ENCODE measurements at places on chromosomes 13 and 19. TPM values are rescaled to one million over a fixed set of nuclear protein-coding genes. Genes with fewer than 3 reads are reported as not detected.

DNA sequence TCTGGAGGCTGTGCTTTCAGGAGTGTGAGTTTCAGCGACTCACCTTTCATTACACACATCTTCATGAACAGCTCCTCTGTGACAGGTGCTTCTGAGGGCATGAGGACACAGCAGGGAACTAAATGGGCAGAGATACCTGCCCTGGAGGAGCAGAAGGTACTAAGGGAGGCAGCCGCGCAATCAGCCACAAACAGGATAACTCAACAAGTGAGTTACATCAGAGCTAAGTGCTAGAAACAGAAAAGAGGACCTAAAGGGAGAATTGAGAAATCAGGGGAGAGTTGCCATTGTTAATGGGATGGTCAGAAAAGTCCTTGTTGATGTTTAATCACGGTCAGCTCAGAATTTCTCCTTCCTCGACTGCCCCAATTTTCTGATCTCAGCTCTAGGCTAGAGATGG, 42.5 kb downstream of the SYDE1 start:
- no peak for DNase-seq

Gene SBK3
- 0.20 TPM for total RNA-seq

Gene PSG2
- total RNA-seq = not detected

- no peak for DNase-seq
Observed at GRCh38 chr13:51329606-51330005, 9.9 kb upstream of the SERPINE3 start.

Gene TEAD2
- 18.0 TPM for total RNA-seq

- no peak for DNase-seq
Observed at GRCh38 chr13:30026909-30027308, 176.5 kb upstream of the UBL3 start.

- no peak for DNase-seq
Observed at GRCh38 chr19:47236072-47236675, 5.2 kb upstream of the BBC3 start.

- no peak for DNase-seq
Observed at GRCh38 chr13:101527130-101527529, 74.7 kb downstream of the ITGBL1 start.

DNA sequence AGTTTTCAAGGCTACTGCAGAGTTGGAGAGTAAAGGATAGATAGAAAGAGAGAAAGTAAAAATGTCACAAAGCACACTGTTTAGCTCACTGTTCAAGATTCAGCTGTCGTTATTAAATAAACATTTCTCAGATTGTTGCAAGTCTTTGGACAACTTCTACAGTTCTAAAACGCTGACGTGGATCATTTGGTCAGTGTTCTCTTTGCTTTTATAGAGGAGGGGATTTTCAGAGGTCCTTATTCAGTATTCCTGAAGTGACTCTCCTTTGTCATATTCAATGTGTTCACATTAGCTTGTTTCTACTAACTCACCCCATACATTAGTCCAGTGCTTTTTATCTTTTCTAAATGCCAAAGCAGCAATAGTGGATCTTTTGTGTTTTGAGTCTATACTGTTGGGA, 154.7 kb upstream of the ARGLU1 start:
- no peak for DNase-seq

Gene TPTE2
- total RNA-seq = not detected

Gene PLIN5
- total RNA-seq = 13.6 TPM

Gene ZNF135
- total RNA-seq = 11.1 TPM

- DNase-seq = no peak
Observed at GRCh38 chr19:53183146-53183764, 9.9 kb downstream of the ZNF665 start.

- peak; percentile 54 for DNase-seq
Observed at GRCh38 chr19:47542030-47542475, 27.2 kb upstream of the NAPA start.

- DNase-seq = peak; percentile 36
Observed at GRCh38 chr19:43438291-43439031, 23.8 kb downstream of the TEX101 start.

GRCh38 chr19:4456476-4456842, 1.1 kb downstream of the UBXN6 start:
- DNase-seq = no peak

Gene CYP4F2
- 66.6 TPM for total RNA-seq

DNA sequence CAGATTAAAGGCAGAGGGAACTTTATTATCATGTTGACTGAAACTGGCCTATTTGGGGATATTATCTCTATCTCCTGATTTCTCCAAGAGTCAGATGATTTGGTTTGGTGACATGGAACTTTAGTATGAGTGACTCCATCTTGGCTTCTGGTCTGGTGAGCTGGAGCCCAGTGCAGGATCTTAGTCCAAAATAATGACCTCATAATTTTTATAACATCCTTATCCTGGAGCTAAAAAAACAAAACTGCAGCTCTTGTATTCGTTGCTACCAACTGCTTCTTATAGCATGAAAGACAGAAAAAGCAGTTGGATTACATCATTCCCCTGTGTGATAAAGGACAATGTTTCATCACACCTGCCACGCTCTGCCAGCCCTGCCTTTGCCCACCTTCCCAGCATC, 39.3 kb upstream of the RNF17 start:
- DNase-seq = no peak

- no peak for DNase-seq
Observed at GRCh38 chr19:34017024-34017423, 155.3 kb upstream of the LSM14A start.

DNA sequence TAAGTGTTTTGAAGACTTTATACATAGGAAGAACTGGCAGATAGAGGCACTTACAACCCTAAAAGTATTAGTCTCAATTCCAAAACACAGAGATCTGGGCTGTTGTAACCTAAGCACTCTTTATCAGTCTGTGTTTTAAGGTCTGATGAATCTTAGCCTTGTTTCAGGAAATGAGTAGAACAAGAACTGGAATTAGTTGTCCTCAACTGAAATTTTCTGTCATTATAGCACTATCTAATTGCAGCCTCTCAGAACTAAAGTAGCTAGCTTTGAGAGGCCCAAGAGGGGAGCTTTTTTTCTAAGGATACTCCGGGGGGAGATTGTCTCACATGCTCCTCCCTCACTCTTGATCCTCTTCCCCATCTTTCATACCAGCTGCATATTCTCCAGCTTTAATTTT, 13.1 kb downstream of the HNRNPM start:
- no peak for DNase-seq

Gene ADGRL1
- total RNA-seq = 33.2 TPM

DNA sequence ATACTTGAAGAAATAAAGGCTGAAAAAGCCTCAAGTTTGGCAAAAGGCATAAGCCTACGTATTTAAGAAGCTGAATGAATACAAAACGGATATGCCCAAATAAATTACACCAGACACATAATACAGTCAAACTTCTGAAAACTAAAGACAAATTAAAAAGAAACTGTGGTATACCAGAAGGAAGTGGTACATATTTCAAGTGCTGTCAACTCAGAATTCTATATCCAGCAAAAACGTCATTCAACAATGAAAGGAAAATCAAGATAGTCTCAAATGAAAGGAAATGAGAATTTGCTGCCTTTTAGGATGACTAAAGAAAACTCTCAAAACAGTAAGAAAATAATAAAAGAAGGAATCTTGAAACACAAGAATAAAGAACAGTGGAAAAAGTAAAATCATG, 69.5 kb downstream of the POLR1D start:
- no peak for DNase-seq

DNA sequence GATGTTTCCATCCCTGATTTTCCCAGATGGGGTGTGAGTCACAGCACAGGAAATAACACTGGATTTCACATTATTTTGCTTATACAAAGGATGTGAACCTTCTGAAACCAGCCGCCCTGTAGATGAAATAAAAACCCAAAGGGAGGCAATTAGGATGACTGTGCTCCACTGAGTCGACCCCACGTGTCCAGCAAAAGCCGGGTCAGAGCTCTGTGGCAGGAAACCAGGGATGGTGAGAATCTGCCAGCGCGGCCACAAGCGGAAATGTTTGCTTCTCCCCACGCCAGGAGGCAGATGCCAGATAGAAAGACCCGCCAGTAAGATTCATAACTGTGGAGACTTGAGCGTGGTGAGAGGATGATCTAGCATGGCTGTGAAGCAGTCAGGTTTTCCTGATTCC, 764.4 kb downstream of the LIG4 start:
- peak; percentile 30 for DNase-seq

DNA sequence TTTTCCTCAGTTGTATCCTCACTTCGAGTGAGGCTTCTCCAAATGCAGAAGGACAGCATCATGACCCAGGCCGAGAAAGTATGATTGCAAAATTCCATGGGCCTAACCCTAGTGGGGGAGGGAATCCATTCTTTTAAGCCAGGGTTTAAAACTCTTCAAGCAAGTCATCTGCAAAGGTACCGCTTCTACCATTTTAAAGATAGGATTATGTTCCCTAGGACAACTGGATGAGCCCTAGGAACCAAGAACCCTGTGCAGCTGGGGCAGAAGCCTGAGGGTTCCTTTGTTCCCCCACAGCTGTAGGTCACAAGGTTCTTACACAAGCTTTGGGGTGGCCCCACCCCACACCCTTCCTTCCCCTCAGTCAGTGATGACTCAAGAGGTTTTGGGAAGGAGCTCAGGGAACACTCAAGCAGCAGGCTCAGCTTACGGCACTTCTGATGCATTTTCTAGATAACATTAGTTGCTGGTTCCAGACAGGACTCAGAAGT, 13.5 kb downstream of the ARL11 start:
- peak; percentile 20 for DNase-seq

Gene PCDH17
- 9.4 TPM for total RNA-seq

DNA sequence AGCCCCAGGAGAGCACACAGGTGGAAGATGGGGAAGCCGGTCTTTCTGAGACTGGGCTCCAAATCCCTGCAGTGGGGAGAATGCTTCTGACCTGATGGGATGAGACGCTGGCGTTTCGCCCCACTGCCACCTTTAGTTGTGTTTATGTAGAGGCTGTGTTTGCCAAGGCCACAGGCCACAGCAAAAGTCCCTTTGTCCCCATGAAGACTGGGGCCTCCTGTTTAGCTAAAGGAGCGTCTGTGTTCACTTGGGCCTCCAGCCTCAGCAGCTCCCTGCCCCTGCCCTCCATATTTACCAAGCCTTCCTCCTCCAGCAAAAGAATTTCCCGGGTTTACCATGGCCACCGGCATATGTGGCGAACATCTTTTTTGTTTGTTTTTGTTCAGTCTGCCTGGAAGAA, 10.4 kb upstream of the KLK14 start:
- DNase-seq = no peak

Gene LGALS4
- total RNA-seq = 1,935 TPM

Gene KLK12
- 0.78 TPM for total RNA-seq

Gene B3GNT8
- total RNA-seq = 2.4 TPM

Gene RGCC
- total RNA-seq = 38.8 TPM
